ENCODE measurements at places on chromosomes 7 and 10.

GRCh38 chr7:64654796-64655548, 11.0 kb upstream of the ZNF107 start:
- DNase-seq: no peak

DNA sequence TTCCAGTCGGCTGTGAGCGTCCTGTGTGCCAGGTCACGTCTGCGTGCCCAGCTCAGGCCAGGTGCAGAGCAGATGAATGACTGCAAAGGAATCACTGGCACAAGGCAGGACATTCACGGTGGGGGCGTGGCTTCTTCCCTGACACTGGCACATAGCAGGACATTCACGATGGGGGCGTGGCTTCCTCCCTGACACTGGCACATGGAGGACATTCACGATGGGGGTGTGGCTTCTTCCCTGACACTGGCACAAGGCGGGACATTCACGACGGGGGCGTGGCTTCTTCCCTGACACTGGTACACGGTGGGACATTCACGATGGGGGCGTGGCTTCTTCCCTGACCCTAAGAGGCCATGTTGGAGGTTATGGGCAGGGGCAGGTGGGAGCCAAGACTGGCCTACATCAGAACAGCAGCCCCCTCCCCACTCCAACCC, 64.3 kb downstream of the MYL10 start:
- no peak for DNase-seq

DNA sequence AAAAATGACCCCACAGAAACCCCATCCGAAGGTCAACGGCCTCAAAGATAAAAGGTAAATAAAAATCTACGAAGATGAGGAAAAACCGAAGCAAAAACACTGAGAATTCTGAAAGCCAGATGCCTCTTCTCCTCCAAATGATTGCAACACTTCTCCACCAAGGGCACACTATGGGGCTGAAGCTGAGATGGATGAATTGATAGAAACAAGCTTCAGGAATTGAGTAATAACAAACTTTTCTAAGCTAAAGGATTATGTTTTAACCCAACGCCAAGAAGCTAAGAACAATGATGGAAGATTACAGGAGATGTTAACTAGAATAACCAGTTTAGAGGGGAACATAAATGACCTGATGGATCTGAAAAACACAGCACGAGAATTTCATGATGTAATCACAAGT, 127.8 kb downstream of the MACC1 start:
- DNase-seq: no peak

DNA sequence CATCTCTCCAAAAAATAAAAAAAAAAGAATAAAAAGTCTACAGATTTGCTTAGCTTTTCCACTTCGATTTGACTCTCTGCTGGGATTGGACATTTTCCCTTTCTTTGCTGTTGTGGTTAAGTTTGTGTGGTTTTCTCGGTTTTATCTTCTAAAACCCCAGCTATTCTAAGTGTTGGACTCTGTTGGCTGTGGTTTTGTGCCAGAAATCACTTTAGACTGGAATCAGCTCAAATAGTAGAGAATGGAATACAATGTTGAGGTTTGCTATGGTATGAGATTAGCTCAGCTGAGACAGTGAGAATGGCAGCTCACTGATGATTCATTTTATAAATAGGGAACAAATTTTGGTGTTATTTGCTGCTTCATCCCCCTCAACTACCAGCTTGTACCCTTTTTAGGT, 116.0 kb downstream of the BUB3 start:
- no peak for DNase-seq

- DNase-seq: no peak
Measured at GRCh38 chr7:116290740-116291139, 80.4 kb downstream of the TES start.

GRCh38 chr7:31850066-31850465, 163.1 kb downstream of the PPP1R17 start:
- no peak for DNase-seq

All from T-cell (primary cell).